NCI-H2029 treated with DMSO at 0.1 percent for 48 hours (cell line): ENCODE measurements at places on chromosomes 7 and 10.

DNA sequence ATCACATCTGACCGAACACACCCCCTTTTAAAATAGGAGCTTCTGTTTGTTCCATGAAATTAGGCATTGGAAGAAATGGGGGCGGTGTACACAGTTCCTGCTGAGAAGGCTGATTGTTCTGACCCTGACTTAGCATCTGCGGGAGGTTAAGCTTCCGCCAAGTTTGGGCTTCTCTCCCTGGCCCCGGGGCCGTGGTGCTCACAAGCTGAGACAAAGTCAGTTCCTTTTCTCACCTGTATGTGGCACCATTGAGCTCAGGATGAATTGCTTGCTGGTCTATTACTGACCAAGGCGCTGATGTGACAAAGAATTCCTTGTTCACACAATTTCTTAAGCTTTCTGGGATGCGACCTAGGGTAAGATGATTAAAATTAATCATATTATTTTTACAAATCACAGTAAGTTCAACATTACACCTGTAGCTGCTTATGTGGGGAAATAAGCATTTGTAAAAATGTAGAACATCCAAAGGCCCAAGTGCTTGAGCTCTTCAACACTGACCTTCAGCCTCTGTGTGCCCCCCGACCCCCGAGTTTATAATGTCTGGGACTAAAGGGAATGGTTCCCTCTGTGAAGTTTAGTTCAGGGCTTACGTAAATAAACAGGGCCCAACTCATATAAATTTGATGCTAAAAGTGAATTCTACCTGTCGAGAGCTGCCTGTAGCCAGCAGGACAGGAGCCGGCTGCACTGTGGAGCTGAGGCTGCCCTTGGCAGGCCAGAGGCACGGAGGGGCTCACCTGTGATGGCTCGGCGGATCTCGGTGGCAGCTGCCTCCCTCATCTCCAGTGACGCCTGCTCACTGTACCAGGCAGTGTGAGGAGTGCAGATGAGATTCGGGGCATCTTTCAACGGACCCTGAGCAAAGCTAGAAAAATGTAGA is 50.8 kb downstream of the ZRANB1 start:
- peak; percentile 15 for DNase-seq

GRCh38 chr10:96721207-96721572 is 876 bp upstream of the PIK3AP1 start:
- no peak for DNase-seq

GRCh38 chr7:74587435-74588126 is 69.9 kb upstream of the GTF2I start:
- no peak for DNase-seq

- DNase-seq, result no peak
Observed at GRCh38 chr10:34092891-34093290, 722.2 kb downstream of the PARD3 start.

DNA sequence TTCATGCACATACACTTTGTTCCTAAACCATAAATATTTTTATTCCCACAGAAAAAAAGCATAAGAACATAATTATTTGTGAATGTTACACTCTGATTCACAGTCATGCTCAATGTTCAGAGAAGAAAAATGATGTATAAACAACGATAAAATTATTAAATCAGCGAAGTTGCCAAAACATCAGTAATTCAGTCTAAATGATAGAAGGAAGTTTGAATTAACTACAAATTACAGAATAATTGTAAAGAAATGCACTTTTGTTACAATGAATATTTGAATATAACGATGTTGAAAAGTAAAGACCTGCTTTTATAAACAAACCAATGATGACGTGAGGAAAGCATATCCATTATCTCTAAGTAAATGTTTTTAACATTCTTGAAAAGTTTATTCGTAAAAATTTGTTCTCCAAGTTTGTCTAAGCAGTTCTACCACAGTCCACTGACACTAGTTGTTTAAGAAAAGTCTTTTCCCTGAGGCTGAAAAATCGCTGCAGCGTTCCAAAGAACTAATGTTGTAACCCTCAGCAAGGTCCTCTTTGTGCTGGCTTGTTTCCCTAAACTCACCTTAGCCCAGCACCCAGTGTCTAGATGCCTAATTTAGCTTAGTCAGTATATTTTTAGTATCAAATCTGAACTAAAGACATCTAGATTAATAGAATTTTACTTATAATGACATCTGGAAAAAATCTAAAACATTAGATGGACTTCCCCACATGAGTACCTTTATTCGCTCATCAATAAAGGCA is 30.4 kb downstream of the TSPAN12 start:
- DNase-seq, result no peak

GRCh38 chr7:91582799-91583477 is 297.6 kb downstream of the MTERF1 start:
- no peak for DNase-seq

DNA sequence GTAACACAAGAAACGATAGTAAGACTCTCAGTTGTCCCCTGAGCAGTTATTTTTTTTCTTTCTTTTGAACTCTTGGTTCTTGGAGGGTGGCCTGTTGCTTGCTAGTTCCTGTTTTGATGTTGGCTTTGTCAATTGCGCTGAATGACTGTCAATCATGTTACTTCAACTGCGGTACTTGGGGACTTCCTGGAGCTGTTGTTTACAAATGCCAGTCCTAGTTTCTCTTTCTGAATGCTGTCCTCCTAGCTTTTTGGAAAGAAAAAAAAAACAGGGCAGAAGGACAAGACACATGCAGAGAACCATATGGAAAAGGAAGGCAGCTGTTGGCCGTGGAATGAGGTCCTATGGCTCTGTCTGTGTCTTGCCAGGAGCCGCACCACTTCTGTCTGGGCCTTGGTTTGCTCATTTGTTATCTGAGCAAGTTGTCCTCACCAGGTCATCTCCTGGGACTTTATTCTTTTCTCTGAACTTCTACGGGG is 7.0 kb upstream of the PDCD4 start:
- no peak for DNase-seq

DNA sequence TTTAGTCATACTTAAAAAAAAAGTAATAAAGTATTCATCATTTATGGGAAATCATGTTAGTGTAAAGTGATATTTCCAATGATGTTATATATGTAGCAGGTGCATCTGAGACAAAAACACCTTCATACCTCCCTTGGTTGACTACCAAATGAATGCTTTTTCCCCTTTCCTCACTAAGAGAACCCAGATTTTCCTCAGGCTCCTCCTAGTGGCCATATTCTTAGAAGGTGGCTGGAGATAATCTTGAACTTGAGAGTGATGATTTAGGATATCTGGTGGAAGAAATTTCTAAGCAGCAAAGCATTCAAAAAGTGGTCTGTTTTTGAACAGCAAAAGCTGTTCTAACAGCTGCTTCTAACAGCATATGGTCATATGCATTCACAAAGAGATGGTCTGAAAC is 16.8 kb upstream of the DNAH11 start:
- DNase-seq, result no peak

GRCh38 chr7:151088019-151088855 is 2.0 kb downstream of the AGAP3 start:
- no peak for DNase-seq

- peak; percentile 24 for DNase-seq
Observed at GRCh38 chr7:25369786-25370185, 141.5 kb upstream of the NPVF start.

- DNase-seq, result no peak
Observed at GRCh38 chr7:123571684-123572083, 14.1 kb upstream of the NDUFA5 start.
